Retina (tissue), 1 donor: ENCODE measurements at places on chromosomes 11 and 22.
A peak's percentile ranks its signal among the peaks of the same experiment; 100 is the strongest.

DNA sequence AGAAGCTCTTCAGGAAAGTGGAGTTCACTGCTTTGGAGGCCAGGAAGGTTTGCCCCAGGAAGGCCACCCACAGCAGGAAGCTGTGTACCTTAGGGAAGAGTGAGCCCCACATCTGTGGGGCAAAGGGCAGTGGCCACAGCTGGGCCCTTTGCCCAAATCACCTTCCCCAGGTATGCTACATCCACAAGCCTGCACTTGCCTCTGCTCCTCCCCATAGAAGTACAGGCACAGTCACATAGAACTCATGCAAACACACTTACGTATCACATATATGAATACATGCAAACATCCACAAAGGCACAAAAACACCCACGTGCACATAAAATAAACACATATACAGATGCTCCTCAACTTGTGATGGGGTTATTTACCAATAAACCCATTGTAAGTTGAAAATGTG is 2.1 kb downstream of the TRIM29 start:
- no peak for DNase-seq

GRCh38 chr22:44995105-44995514 is 14.7 kb downstream of the PHF21B start:
- DNase-seq = peak; percentile 54

GRCh38 chr11:125778728-125779127 is at the start of gene PATE2:
Gene PATE2 (minus strand): TSS chr11:125778828. CDS start chr11:125778773, 55 bp downstream.
- DNase-seq = no peak

DNA sequence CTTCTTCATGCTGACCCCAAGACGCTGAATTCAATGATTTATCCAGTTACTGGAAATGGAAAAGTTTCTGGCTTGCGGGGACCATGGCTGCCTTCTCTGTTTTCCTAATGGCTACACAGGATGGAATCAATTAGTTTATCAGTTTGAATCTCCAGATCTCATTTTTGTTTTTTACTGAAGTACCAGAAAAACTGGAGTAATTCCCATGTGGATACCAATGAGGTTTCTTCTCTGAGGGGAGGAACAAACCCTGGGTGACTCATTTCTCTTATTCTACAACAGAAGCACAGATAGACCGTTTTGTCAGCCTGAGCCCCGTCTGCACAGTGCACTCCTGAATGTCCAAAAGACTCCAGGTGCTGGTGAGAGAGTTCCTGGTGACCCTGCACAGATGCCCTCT is 3.4 kb downstream of the ZNF195 start:
- no peak for DNase-seq

GRCh38 chr11:79439886-79440570 is 802 bp downstream of the TENM4 start:
- peak; percentile 83 for DNase-seq

- no peak for DNase-seq
Observed at GRCh38 chr11:70423523-70424505, 25.5 kb downstream of the CTTN start.
